CD4-positive, alpha-beta T cell (primary cell): ENCODE measurements at places on chromosomes 1 and 21. TPM values are rescaled to one million over a fixed set of nuclear protein-coding genes. Genes with fewer than 3 reads are reported as not detected.
A peak's percentile ranks its signal among the peaks of the same experiment; 100 is the strongest.

- no peak for DNase-seq
Observed at GRCh38 chr1:186250529-186250928, 124.5 kb downstream of the TPR start.

- DNase-seq: peak; percentile 24
Observed at GRCh38 chr1:33634806-33635205, 162.4 kb downstream of the ZSCAN20 start.

Gene SPRR2A
- not detected for total RNA-seq

GRCh38 chr1:41573785-41574713, 89.6 kb upstream of the EDN2 start:
- peak; percentile 83 for DNase-seq

- DNase-seq: no peak
Observed at GRCh38 chr1:160705742-160706141, 5.9 kb downstream of the CD48 start.

- no peak for DNase-seq
Observed at GRCh38 chr1:30412241-30413110, 310.9 kb downstream of the MATN1 start.

Gene CASQ2
- total RNA-seq: not detected

GRCh38 chr1:27049100-27049499, 36.5 kb upstream of the TENT5B start:
- no peak for DNase-seq

GRCh38 chr1:76463278-76463677, 388.7 kb downstream of the ST6GALNAC3 start:
- DNase-seq: no peak

DNA sequence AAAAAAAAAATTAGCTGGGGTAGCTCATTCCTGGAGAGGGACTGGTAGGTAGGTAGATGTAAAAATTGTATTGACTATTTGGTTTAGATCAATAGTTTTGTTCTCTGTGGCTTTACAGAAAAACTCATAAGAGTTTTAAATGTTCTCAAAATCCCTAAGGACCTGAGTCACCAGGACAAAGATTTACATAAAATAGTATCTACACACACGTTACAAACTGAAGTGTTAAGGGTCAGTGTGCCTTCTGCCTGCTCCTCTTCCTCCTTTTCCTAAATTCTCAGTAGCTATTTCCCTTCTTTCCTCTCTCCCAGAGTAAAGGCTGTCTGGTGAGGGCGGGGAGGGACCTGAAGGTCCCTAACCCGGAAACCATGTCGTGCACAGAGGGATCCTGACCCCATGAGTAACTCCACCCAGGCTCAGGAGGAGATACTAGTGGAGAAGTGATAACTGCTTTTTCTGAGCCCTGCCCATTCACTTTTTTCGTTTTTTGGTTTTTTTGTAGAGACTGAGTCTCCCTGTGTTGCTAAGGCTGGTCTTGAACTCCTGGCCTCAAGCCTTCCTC, 8.1 kb downstream of the PLEKHM2 start:
- no peak for DNase-seq

DNA sequence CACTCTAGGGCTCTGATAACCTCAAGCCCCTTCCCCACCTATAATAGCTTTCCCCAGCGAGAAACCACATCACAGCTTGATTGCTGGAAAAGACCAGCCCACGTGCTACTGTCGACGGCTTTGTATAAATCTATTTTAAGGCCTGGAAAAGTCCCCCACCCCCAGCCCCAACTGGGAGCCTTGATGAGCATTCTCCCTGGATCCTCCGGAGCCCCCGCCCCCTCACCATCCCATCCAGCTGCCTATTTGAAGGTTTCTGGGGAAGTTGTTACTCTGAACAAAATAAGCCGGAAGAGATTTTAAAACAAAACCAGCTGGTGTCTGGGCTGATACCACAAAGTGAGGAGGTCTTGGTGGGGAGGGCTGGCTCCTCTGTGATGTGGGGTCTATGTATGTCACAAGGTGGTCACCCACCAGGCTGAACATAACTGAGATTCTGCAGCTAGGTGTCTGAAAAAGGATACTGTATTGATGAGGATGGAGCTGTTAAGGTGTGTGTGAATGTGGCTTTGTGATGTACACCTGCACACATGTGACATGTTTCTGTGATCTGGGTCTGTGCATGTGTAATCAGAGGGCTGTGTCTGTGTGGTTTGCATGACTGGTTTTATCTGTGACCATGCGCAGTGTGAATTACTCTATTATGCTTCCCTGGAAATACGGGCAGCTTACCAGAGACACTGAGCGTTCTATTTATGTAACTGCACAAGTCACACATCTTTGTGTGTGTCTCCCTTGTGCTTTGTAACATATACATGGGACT, 25.0 kb downstream of the RIMS3 start:
- no peak for DNase-seq

- DNase-seq: no peak
Observed at GRCh38 chr1:174967845-174968705, 31.7 kb upstream of the CACYBP start.

Gene LRRC38
- not detected for total RNA-seq

Gene SCCPDH
- 2.3 TPM for total RNA-seq

DNA sequence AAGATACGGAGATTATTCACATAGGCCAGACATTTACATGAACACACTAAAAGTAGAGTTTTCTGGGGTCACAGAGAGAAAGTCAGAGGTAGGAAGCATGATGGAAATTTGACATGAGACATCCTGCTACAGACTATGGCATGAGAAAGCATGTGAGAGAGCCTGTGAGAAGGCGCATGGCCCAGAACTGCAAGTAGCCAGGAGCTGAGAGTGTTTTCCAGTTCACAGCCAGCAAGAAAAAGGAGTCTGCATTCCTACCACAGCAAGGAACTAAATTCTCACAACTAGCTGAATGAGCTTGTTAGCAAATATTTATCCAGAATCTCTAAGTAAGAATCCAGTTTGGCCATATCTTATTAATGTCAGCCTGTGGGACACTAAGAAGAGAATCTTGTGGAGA, 673.3 kb downstream of the BRINP3 start:
- DNase-seq: no peak

Gene AGT
- not detected for total RNA-seq

GRCh38 chr1:156539818-156540355, 32.5 kb downstream of the IQGAP3 start:
- DNase-seq: no peak

DNA sequence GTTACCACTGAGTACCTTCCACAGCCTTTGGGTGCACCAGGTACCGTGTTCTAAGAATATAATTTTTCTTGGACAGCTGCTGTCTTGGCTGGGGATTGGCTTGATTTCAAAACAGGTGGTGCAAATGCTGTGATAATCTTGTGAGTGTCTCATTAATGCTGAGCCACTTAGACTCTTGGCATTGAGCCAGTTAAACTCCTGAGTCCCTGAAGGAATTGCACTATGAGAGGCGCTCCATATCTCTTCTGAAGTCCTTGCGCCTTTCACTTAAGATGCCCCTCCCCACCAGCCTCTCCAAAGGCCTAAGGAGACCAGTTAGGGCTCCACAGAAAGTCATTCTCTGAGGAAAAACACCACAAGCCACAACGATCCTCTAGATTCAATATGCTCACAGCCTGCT, 51.0 kb downstream of the BACH1 start:
- DNase-seq: no peak

Gene SLC6A17
- total RNA-seq: not detected

Gene ACKR1
- total RNA-seq: not detected

GRCh38 chr1:167775178-167775577, 53.4 kb downstream of the MPZL1 start:
- DNase-seq: no peak

DNA sequence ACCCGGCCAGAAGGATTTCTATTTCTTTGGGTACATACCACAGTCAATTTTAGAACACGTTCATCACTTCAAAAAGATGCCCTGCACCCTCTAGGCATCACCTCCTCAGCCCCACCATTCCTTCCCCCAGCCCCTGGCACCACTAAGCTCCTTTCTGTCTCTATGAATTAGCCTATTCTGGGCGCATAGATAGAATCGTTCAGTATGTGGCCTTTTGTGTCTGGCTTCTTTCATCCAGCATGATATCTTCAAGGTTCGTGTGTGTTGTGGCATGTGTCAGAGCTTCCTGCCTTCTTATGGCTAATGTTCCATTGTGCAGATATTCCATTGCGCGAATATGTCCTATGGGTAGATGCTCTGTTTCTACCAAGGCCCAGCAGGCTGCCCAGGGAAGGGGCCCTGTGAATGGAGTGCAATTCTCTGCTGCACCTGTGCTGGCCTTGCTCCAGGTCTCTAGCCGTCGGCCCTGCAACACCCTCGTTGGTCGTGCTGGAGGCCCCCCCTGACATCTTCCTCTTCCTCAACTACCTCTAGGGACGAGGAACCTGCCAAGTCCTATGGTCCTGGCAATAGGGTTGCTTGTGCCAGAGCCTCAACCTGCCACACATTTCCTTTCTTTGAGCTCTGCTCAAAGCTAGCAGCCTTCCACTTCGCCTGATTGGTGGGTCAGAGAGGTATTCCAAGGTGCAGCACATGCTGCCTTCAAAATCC, 113.5 kb downstream of the RIPK4 start:
- DNase-seq: no peak

GRCh38 chr21:26212220-26212619, 41.6 kb upstream of the APP start:
- DNase-seq: no peak

DNA sequence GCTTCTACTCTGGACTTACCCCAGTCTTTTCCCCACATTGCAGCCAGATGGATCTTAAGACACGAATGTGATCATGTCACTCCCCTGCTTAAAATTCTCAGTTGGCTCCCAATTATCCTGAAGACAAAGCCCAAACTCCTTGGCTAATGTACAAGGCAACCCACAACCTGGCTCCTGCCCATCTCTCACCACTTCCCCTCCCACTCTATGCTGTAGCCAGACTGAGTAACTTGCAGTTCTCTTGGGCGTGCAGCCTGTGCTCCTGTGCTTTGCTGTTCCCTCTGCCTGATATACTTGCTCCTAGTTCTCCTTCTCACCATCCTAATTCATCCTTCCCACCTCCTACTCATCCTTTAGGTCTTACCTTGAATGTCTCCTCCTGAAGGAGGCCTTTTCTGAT, 56.2 kb downstream of the LGR6 start:
- no peak for DNase-seq

DNA sequence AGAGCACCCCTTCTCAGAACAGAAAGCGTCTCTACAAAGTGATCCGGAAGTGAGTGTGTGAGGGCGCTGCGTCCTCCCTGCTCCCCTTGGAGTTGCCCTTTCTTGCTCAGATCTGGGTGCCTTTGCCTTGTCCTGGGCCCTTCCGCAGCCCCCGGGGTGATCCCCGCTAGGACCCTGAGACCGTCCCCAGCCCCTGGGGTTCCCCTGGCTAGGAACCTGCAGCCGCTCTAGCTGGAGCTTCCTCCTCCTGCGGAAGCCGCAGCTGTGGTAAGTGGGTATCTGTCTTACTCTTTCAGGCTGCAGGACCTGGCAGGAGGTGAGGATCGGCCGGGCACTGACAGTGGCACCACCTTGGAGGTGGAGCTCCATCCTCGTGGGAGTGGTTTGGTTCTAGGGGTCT, 11.2 kb downstream of the RRP1 start:
- no peak for DNase-seq

DNA sequence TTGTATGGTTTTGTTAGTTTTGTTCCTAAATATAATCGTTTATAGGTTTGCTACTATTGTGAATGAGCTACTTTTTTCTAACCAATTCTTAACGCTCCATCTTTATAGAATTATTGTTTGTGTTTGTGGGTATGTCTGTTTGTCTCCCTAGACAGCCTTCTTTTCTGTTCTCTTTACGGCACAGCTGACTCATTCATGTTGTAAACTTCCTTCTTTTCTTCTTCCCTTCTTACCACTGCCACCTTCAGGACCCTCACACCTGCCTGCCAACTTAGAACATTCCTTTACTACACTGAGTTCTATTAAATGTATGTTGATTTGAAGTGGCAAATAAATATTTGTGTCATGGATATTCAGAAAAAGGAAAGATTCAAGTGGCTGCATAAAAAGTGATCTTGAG, 29.1 kb downstream of the AK5 start:
- DNase-seq: no peak

GRCh38 chr1:26692793-26693490, 2.9 kb upstream of the ARID1A start:
- peak; percentile 74 for DNase-seq

GRCh38 chr1:155649676-155650075, 38.9 kb downstream of the YY1AP1 start:
- DNase-seq: no peak

DNA sequence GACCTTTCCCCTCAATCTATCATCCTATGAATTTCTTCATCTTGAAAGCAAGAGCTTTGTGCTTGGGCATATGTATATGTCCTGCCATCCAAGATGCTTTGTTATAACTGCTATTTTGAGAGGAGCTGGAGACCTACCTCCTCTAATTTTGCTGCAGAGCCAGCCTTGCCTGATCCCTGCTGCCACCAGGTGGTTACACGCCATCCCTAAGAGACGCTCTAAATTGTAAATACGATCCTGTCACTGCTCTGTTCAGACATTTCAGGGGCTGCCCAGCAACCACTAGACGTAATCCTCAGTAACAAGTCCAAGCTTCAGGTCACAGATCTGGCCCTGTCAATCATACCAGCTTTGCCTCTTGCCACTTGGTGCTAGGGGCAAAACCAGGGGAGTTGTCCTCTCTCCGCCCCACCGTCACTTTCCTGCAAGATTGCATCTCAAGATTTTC, 32.9 kb downstream of the GPA33 start:
- DNase-seq: no peak

DNA sequence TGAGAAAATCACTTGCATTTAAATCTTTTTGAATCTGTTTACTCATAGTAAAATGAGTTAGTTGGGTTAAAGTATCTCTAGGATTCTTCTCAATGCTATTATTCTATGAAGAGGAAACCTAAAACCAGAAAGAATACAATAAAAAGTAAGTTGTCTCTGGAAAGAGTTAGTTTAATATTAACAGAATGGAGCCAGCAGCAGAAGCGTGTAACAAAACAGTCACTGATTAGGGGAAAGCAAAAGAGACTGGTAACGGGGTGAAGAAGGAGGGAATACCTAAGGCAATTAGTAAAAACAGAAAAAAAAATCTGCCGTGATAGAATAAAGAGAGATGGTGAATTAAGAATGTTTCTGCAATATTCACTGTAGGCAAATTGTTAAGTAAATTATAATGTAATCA, 60.0 kb downstream of the NRDC start:
- no peak for DNase-seq

Gene YBEY
- 14.8 TPM for total RNA-seq

Gene UTP25
- 6.4 TPM for total RNA-seq

DNA sequence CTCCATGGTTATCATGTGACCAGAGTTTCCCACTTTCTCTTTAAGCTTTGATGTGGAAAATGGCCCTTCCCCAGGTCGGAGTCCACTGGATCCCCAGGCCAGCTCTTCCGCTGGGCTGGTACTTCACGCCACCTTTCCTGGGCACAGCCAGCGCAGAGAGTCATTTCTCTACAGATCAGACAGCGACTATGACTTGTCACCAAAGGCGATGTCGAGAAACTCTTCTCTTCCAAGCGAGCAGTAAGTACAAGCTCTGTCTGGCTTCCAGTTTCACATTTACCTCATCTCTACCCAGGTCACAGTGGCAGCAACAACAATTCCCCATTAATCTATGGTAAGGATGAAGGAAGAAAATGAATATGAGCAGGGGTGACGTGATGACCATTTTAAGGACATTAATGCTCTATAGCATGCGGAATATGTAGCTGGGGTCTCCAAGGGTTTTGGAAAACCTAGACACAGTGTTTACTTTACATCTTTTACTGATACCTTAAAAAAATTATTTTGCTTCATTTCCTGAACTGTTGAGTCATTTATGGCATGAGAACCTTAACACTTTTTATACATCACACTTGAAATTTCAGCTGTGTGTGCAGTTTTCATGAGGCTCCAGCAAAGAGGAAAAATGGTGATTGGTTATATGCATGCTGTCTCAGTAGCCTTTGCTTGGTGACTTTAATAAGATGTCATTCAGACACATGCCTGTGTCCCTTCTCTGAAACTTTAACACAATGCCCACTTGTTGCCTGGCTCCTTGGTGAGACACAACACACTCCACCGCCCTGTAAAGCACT, 286.3 kb upstream of the SGIP1 start:
- DNase-seq: peak; percentile 39
